Activated CD4-positive, alpha-beta memory T cell treated with anti-CD3 and anti-CD28 coated beads, Interleukin-2, amount 10 ng/mL, durations not matched to agents 7 days and 5 days (primary cell): ENCODE measurements at places on chromosomes 12 and 14.

DNA sequence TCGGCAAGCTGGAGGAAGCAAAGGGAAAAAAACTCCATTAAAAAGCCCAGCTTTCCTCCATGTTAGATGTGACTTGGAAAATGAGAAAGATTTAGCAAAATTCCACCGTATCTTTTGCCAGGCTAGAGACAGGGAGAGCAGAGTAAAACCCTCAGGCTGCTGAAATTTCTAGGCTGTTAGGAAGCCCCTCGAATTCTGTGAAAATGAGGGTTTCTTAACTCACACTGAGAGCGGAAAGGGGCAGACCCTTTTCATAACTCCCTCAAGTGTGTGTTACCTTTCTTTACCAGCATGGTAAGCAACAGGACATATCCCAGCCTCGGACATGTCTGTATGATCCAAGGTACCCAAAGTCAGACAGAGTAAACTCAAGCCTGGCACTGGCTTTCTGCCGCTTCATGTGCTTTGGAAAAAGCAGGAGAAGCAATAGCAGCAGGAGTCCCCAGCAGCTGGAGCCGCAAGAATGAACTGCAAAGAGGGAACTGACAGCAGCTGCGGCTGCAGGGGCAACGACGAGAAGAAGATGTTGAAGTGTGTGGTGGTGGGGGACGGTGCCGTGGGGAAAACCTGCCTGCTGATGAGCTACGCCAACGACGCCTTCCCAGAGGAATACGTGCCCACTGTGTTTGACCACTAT, at the start of gene RHOJ:
TSS of gene RHOJ (plus strand) at position 37 of the 637 bp plus-strand sequence. CDS start at position 464, 427 bp downstream.
- H3K4me1 ChIP-seq: no peaks in the 10 kb centered on the region
- peaks cover 3% of the 10 kb centered on the region for H3K27me3 ChIP-seq
- DNase-seq: no peak
- no peak within 1 kb of the TSS for H3K4me3 ChIP-seq
- no peaks in the 10 kb centered on the region for H3K36me3 ChIP-seq

- H3K27me3 ChIP-seq: peaks cover 33% of the 10 kb centered on the region
- H3K36me3 ChIP-seq: no peaks in the 10 kb centered on the region
- no peak for DNase-seq
These were observed 83.6 kb downstream of the SPRING1 start for GRCh38 chr12:116654226-116654743.

GRCh38 chr12:131222329-131223139, 268.8 kb downstream of the ADGRD1 start:
- no peak overlapping the region for H3K4me3 ChIP-seq
- no peaks in the 10 kb centered on the region for H3K27me3 ChIP-seq
- peaks cover 5% of the 10 kb centered on the region for H3K4me1 ChIP-seq
- DNase-seq: no peak
- no peak overlapping the region for H3K27ac ChIP-seq

GRCh38 chr14:81565441-81566290, 32.0 kb upstream of the SEL1L start:
- no peaks in the 10 kb centered on the region for H3K36me3 ChIP-seq
- H3K27me3 ChIP-seq: peaks cover 11% of the 10 kb centered on the region
- no peak overlapping the region for H3K27ac ChIP-seq
- peak; percentile 17 for DNase-seq
- no peaks in the 10 kb centered on the region for H3K4me1 ChIP-seq

DNA sequence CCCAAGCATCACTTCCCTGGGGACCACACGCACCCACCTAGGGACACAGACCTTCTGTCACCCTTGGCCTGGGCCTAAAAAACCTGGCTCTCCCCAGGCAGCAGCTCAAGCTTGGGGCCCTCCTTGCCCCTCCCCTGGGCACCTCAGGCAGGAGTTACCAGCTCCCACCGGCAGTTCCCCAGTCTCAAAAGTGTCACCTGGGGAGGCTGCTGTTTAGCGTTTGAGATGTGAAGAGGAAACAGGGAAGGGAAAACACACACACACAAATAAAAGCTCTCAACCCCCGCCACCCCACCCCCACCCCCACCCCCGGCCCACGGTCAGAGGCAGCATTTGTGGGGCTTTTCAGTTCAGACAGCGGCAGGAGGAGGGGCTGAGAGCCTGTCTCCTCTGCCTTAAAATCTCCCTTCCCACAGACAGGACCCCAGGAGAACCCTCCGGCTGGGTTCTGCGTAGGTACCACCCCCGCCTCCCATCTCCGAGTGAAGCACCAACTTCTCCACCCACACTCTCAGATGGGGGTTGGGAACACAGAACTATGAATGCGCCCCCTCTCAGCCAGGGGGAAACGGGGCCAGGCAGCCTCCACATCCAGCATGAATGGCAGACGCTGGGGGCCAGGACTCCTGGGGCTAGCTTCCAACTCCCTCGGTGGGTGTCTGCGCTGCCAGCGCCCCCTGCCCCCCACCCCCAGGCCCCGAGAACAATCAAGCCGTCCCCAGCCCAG, 3.0 kb downstream of the NCOR2 start:
- peaks cover 12% of the 10 kb centered on the region for H3K4me1 ChIP-seq
- no peak overlapping the region for H3K27ac ChIP-seq
- H3K27me3 ChIP-seq: no peaks in the 10 kb centered on the region
- no peaks in the 10 kb centered on the region for H3K36me3 ChIP-seq

DNA sequence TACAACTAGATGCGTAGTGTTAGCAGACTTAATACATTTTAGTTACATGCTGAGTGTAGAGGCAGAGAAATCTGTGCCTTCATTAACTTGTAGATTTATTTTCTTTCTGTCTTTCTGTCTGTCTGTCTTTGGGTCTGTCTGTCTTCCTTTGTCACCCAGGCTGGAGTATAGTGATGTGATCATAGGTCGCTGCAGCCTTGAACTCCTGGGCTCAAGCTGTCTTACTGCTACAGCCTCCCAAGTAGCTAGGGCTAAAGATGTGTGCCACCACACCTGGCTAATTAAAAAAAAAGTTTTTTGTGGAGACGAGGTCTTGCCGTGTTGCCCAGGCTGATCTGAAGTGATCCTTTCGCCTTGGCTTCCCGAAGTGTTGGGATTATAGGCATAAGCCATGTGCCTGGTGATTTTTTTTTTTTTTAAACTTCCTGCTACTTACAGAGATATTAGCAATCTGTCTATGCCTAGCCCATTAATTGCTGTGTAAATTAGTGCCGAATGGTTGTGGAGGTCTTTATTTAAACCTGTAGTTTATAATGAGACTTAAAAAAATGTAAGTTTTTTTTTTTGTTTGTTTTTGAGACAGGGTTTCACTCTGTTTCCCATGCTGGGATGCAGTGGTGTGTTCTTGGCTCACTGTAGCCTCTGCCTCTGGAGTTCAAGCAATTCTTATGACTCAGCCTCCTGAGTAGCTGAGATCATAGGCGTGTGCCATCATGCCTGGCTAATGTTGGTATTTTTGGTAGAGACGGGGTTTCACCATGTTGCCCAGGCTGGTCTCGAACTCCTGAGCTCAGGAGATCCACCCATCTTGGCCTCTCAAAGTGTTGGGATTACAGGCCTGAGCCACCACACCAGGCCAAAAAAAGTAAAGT, 22.8 kb downstream of the ERC1 start:
- no peak overlapping the region for H3K4me3 ChIP-seq
- no peaks in the 10 kb centered on the region for H3K4me1 ChIP-seq
- no peaks in the 10 kb centered on the region for H3K36me3 ChIP-seq
- no peak overlapping the region for H3K27ac ChIP-seq

DNA sequence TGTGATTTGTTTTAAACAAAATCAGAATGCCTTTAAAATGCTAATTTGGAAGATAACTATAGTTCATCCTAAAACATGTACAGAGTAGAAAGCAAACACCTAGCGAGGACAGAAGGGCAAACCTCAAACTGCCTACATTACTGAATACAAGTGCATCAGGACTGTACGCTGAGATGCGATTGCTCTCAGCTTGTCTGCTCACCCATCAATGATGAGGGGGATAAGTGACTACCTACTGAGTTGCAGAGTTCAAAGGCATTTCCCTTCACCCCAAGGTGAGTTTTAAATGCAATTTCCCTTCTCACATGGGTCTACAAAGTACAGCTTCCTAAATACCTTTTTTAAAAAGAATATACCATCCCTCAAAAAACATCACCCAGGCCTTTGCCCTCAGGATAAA, 52.9 kb downstream of the PHLDA1 start:
- no peaks in the 10 kb centered on the region for H3K27me3 ChIP-seq
- H3K27ac ChIP-seq: peak overlapping the region; percentile 92
- peak overlapping the region; percentile 43 for H3K4me3 ChIP-seq
- H3K36me3 ChIP-seq: peaks cover 7% of the 10 kb centered on the region
- no peak for DNase-seq

- H3K4me3 ChIP-seq: no peak overlapping the region
- no peaks in the 10 kb centered on the region for H3K36me3 ChIP-seq
- H3K4me1 ChIP-seq: peaks cover 31% of the 10 kb centered on the region
- no peaks in the 10 kb centered on the region for H3K27me3 ChIP-seq
- no peak for DNase-seq
These were observed 444.1 kb downstream of the RAD51B start for GRCh38 chr14:68263563-68264259.

GRCh38 chr12:91874086-91874865, 271.4 kb downstream of the BTG1 start:
- H3K27ac ChIP-seq: no peak overlapping the region
- no peak for DNase-seq
- no peaks in the 10 kb centered on the region for H3K27me3 ChIP-seq
- H3K36me3 ChIP-seq: peaks cover 16% of the 10 kb centered on the region
